ENCODE measurements at places on chromosomes 3 and 15.

DNA sequence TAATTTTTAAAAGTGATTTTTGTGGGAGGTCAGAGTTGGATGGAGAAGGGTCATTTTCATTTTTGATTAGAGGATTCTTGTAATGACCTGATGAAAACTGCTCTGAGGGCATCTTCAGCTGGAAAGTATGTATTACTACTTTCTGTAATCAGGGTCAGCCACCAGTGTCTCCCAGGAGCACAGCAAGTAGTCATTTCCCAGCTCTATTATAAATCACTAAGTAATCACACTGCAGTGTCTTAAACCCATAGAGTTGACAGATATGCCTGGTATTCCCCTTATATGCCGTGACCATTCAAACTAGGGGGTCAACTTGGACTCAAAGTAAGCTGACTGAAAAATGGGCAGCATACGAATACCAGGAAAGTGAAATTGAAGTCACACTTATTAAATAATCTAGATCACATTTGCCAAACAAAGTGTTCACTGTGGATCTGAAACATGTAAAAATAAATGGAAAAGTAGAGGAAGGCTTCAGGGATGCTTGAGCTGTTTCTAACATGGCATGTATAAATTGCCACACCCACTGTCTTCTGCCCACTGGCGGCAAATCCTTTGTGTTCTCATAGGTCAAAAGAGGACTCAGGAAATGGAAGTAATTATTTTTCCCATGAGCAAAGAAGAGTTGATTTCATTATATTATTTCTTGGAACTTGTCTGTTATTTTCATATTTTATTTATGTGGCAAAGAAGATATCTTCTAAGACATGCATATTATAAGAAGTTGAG lies 105.7 kb downstream of the MBNL1 start:
- DNase-seq, result no peak

- DNase-seq, result no peak
Observed at GRCh38 chr3:178001670-178002101, 534.5 kb upstream of the KCNMB2 start.

GRCh38 chr3:179750720-179751328 lies 98.0 kb downstream of the USP13 start:
- peak; percentile 1 for DNase-seq

- no peak for DNase-seq
Observed at GRCh38 chr3:37670961-37671483, 190.7 kb upstream of the CTDSPL start.

GRCh38 chr3:185280572-185281365 lies 26.9 kb upstream of the EHHADH start:
- no peak for DNase-seq

DNA sequence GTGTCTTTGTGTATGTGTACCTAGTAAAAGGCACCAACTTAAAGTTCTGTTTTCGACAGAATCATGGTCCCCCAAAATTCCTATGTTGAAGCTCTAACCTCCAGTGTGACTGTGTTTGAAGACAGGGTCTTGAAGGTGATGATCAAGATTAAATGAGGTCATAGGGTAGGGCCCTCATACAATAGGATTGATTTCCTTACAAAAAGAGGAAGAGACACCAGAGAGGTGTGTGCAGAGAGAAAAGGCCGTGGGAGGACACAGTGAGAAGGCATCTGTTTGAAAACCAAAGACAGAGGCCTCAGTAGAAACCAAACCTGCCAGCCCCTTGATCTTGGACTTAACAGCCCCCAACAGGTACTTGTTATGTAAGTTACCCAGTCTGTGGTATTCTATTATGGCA lies 52.0 kb upstream of the CORO2B start:
- DNase-seq, result no peak

DNA sequence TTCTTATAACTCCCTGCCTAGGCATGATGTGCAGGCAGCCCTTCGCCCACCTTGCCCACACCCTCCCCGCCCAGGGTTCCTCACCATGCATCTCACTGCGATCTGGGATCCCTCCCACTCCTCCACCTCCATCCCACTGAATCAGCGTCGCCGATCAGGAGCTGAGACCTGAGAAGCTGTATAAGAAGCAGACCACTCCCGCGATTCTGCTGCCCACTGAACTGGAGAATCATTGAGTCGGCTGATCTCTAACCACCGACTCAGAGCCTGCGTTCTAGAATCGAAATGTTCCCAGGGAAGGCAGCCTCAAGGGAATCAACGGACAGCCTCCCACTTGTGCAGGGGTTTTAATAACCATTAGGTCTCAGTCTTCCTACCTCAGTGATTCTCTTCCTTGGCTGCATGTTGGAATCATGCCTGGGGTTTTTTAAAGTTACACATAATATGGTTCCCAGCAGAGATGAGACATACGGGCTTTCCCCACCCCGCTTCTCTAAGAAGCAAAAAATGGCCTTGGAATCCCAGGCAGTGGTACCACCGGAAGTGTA lies 60.2 kb downstream of the TMEM44 start:
- peak; percentile 81 for DNase-seq

GRCh38 chr3:45026957-45027356 lies 854 bp downstream of the CLEC3B start:
- no peak for DNase-seq

DNA sequence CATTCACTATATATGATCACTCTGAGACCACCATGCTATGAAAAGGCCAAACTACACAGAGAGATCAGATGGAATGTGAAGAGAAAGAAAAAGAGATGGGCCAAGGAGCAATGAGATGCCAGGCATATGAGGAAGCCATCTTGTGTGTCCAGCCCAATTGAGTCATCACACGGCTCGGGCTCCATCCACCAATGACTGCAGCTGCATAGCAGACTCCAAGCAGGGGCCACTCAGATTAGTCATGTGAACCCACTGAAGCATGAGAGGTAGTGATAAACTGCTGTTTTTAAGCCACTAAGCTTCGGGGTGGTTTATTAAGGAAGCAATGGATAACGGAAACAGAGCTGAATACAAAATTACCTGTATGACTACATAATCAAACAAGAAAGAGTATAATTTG lies 185.9 kb downstream of the SUCLG2 start:
- DNase-seq, result no peak

DNA sequence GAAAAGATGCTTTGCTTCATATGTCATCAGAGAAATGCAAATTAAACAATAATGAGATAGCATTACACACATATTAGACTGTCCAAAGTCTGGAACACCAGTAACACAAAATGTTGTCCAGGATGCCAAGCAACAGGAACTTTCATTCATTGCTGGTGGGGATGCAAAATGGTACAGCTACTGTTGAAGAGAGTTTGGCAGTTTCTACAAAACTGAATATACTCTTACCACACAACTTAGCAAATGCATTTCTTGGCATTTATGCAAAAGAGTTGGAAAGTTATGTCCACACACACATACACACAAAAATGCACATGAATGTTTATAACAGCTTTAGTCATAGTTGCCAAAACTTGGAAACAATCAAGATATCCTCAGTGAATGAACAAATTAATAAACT lies 195.2 kb upstream of the MME start:
- no peak for DNase-seq

DNA sequence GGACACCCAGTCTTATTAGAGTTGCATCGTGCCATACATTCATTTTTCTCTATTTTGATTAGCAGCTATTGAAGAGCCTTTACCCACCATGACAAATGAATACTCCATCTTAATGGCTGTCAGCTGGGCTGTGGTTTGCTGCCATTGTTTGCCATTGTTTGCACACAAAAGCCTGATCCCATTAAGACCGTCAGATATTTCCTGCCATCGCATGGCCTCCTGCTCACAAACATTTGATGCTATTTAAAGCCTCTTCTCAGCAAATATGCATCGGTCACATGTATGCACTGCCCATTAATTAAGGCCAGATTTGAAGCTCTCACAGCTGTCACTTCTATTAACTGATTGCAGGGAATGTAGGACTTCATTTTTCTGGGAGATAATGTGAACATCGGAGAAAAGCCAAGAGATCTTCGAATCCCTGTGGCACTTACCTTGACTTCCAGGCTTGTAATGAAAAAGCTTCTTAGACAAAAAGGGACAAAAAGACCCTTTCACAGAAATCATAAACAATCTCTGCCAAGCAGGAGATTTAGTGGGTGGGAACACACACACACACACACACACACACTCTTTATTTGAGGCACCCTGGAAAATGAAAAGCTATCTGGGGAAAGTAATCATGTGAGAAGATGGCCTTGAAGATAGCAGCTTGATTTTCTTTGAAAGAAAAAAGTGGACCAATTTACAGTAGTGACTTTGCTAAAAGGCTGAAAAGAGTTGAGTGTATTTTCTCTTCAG lies 175.4 kb upstream of the NR2E3 start:
- no peak for DNase-seq

DNA sequence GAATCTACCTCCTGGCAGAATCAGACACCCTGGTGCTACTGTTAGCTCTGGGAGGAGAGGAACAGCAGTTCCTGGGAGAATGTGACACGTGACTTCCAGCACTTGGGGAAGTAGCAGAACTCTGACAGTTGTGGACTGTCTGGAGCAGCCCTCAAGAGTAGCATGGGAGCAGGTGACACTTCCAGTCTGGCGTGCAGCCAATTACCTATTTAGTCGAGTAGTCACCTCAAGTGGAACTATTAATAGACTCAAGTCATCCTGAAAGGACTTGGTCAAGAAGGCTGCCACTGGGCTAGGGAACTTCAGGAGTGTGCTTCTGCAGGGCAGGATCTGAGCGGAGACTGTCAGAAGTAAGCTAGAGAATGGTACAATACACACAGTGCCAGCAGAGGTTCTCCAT lies 62.3 kb downstream of the MTHFS start:
- DNase-seq, result no peak

DNA sequence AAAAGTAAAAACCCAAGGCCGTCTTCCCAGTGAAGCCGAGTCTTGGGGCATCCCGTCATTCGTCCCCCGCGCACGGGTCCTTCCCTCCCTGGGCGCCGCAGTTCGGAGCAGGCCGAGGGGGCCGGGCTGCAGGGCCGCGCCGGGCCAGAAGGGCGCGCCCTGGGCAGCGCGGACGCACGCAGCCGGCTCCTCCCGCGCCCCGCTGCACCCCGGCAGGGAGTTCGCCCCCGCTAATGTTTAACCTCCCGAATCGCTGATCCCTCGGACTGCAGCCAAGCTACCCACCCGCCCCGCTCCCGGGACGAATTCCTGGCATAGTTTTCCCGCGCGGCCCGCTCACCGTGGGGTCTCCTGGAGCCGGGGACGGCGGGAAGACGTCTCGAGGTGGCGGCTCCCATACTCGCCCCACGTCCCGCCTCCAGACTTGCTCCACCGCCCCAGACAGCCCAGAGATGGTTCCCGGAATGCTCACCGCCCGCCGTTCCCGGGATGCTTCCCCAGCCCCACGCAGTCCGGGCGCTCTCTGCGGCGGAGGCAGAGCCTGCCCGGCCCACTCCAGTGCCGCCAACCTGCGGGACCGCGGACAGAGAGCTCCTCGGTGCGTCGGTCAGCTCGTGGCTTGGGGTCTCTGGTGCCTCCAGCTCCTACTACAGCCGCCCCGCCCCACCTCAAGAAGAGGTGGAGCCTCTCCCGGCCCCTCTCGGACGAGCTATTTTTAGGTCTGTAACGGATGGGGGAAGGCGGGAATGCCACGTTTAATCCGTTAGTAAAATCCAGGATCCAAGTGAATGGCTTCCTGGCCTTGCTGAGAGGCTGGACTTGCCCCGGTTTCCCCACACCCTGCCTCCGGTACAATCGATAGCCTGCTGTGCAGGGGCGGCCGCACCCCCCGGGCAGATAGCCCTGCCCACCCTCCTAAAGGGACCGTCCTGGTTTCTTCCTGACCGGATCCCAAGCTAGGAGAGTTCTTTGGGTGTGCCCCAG lies at the start of gene DZIP1L:
Gene DZIP1L, minus strand, starts transcription at position 621 of the 984 bp plus-strand sequence. CDS start 11,637 bp downstream, outside the sequence.
- no peak for DNase-seq

DNA sequence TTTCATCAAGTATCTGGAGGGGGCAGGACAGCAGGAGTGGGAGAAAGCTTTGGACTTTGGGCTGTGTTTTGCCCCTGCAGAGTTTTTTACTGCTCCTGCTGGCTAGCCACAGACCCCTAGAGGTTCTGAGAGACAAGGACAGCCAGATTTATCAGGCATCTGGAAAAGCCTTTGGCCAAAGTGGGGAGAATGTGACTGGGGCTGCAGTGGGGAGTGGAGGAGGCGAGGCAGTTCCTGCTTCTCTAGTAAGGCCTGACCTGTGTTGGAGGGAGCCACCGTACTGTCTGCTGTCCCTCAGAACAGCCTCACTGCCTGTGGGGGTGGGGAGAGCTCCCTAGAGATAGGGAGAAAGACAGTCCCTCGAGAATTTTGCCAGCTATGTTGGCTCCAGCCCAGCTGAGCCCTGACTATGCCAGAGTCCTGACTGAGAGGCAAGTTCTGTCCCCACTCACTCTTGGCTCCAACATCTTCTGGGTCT lies 2.2 kb downstream of the ALPK3 start:
- DNase-seq, result no peak

- DNase-seq, result no peak
Observed at GRCh38 chr15:37014137-37014536, 86.2 kb downstream of the MEIS2 start.

DNA sequence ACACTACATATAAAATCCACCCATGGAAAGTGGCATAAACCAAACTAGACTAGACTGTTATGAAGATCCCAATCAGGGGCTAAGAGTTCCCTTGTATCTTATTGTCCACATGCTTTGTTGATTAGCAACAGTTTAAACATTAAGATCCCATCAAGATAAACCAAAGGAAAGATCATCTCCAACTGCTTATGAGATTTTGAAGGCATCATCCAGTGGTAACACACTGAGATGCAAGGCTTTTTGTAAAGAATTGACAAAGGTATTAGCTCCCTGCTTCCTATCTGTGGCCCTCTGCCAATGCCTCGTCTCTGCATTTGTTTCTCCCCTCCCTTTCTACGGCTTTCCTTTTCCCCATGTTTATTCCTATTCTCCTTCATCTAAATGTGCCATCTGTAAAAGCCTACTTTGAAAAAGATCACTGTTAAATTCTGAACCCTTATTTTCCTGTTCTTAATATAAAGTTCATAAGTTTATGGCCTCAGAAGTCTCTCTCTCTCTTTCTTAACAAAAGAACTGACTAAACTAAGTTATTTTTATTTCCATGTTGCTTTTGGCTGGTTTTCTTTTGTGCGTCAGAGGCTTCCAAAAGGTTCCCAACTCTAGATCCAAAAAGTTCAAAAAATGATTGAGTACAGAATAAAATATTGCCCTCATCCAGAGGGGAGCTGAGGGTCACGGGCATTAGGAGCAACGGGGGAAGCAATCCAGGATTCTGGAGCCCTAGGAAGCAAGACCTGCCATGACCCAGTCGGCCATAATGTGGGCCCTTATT lies 5.5 kb downstream of the PLD1 start:
- no peak for DNase-seq

GRCh38 chr3:52144034-52144795 lies 10.0 kb downstream of the POC1A start:
- DNase-seq, result peak; percentile 47

DNA sequence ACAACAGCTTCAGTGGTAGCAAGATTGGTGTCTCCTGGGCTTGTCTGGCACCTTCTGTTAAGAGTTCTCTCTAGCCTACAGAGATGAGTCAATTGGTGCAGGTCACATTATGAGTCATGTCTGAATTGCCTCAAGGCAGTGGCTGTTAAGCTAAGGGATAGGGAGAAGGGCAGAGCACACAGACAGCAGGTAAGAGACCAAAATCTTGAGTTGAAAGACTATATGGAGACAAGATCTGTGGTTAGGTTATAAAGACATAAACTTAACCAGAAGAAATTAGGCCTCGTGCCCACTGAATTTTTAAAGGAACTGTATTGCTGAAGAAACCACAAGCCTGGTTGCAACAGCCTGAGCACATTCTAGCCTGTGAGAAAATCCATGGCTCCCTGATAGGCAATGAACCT lies 19.2 kb upstream of the KPNA1 start:
- DNase-seq, result peak; percentile 57

- DNase-seq, result no peak
Observed at GRCh38 chr3:24628523-24629258, 134.0 kb upstream of the THRB start.

GRCh38 chr3:52439426-52440248 lies 5.3 kb downstream of the SEMA3G start:
- DNase-seq, result no peak

All from skeletal muscle cell (primary cell).